ENCODE measurements at places on chromosomes 5 and 9. TPM values are rescaled to one million over a fixed set of nuclear protein-coding genes. Genes with fewer than 3 reads are reported as not detected.

CCL28 gene
- total RNA-seq: 7.4 TPM

GRCh38 chr9:131310833-131311554 is 21.5 kb downstream of the PLPP7 start:
- peak overlapping the region; percentile 69 for H3K27ac ChIP-seq
- no peaks in the 10 kb centered on the region for H3K36me3 ChIP-seq
- H3K4me1 ChIP-seq: peaks cover 10% of the 10 kb centered on the region
- no peaks in the 10 kb centered on the region for H3K27me3 ChIP-seq

- no peak for DNase-seq
- H3K27ac ChIP-seq: no peak overlapping the region
- peaks cover 16% of the 10 kb centered on the region for H3K27me3 ChIP-seq
- H3K4me1 ChIP-seq: peaks cover 3% of the 10 kb centered on the region
Measured at GRCh38 chr5:141762790-141763368, 80.8 kb upstream of the ARAP3 start.

GRCh38 chr5:124043456-124043855 is 531.5 kb downstream of the CSNK1G3 start:
- H3K27ac ChIP-seq: no peak overlapping the region
- H3K36me3 ChIP-seq: no peaks in the 10 kb centered on the region
- H3K27me3 ChIP-seq: no peaks in the 10 kb centered on the region
- no peaks in the 10 kb centered on the region for H3K4me1 ChIP-seq
- H3K4me3 ChIP-seq: no peak overlapping the region
- no peak for DNase-seq

- no peak overlapping the region for H3K27ac ChIP-seq
- peaks cover 13% of the 10 kb centered on the region for H3K27me3 ChIP-seq
- no peaks in the 10 kb centered on the region for H3K4me1 ChIP-seq
- no peaks in the 10 kb centered on the region for H3K36me3 ChIP-seq
Measured at GRCh38 chr5:150577378-150578139, 62.9 kb upstream of the SYNPO start.

GRCh38 chr5:98482321-98483300 is 290.9 kb upstream of the RGMB start:
- H3K4me3 ChIP-seq: no peak overlapping the region
- H3K36me3 ChIP-seq: no peaks in the 10 kb centered on the region
- no peaks in the 10 kb centered on the region for H3K27me3 ChIP-seq
- no peak for DNase-seq

DNA sequence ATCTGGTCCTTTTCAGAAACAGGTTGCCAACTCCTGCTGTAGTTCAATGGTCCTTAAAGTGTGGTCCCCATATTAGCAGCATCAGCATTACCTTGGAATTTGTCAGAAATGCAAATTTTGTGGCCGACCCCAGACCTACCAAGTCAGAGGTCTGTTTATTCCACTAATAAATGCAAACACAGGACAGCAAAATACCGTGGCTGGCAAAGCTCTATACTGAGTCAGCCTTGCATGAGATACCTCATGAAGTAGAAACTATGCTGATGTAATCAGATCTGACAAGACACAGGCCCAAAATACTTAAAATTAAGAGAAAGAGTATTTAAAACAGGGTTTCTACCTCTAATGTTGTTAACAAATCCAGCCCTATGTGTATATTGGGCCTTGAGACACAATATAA is 3.0 kb downstream of the GOLM1 start:
- no peak for DNase-seq
- H3K27me3 ChIP-seq: peaks cover 40% of the 10 kb centered on the region
- peaks cover 2% of the 10 kb centered on the region for H3K36me3 ChIP-seq
- no peak overlapping the region for H3K27ac ChIP-seq
- peaks cover 5% of the 10 kb centered on the region for H3K4me1 ChIP-seq

FLT4 gene
- total RNA-seq: 2.0 TPM

GRCh38 chr9:88772575-88772974 is 218.7 kb upstream of the S1PR3 start:
- H3K36me3 ChIP-seq: no peaks in the 10 kb centered on the region
- peak; percentile 12 for DNase-seq
- H3K4me1 ChIP-seq: no peaks in the 10 kb centered on the region

- no peaks in the 10 kb centered on the region for H3K27me3 ChIP-seq
- DNase-seq: no peak
- peaks cover 15% of the 10 kb centered on the region for H3K4me1 ChIP-seq
- peak overlapping the region; percentile 9 for H3K27ac ChIP-seq
Measured at GRCh38 chr9:36091026-36091953, 45.2 kb upstream of the GLIPR2 start.

TAF11L5 gene
- not detected for total RNA-seq

Measured in activated CD4-positive, alpha-beta T cell treated with anti-CD3 and anti-CD28 coated beads, Interleukin-2, amount 10 ng/mL, durations not matched to agents 24 days and 14 days (primary cell).